ENCODE measurements at places on chromosomes 5 and 9.

DNA sequence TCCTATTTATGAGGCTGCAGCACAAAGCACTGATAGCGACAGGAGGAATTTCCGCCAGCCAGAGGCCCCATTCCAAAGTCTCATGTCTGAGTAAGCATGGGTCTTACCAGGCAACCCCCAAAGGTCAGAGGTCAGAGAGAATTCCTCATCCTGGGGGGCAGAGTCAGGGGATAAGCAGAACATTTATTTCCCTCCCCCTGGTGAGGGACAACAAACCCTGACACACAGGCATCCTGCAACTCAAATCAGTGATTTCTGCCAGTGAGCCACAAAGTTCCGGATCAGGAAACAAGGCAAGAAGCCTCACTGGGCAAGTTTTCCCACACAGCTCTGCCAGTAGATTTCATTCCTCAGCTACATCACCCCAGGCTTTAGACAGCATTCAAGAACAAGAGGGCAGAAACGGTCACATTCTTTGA lies 37.0 kb downstream of the ADAMTS12 start:
- DNase-seq = peak; percentile 37

GRCh38 chr5:176169393-176170063 lies 68.7 kb upstream of the SIMC1 start:
- no peak for DNase-seq

- no peak for DNase-seq
Observed at GRCh38 chr9:23842565-23843129, 16.6 kb upstream of the ELAVL2 start.

GRCh38 chr5:39513236-39513635 lies 88.5 kb upstream of the DAB2 start:
- DNase-seq = no peak

GRCh38 chr9:124242331-124243194 lies 15.2 kb upstream of the NEK6 start:
- DNase-seq = no peak

GRCh38 chr5:132674671-132675506 lies 1.1 kb downstream of the IL4 start:
- DNase-seq = peak; percentile 91

DNA sequence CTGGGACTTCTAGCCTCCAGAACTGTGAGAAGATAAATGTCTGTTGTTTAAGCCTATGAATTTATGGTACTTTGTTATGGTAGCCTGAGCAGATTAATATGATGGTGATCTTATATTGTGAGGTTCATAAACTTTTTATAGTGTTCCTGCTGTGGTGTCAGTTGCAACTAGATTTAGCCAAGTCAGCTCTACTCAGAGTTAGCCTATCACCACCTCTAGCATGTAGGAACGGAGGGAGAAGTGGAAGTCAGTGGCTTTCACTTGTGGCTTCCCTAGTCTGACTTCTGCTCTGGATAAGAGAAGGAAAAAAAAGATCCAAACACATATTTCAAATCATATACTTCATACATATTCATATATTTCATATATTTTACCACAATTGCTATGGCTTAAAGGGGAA lies 6.6 kb downstream of the POC5 start:
- DNase-seq = no peak

DNA sequence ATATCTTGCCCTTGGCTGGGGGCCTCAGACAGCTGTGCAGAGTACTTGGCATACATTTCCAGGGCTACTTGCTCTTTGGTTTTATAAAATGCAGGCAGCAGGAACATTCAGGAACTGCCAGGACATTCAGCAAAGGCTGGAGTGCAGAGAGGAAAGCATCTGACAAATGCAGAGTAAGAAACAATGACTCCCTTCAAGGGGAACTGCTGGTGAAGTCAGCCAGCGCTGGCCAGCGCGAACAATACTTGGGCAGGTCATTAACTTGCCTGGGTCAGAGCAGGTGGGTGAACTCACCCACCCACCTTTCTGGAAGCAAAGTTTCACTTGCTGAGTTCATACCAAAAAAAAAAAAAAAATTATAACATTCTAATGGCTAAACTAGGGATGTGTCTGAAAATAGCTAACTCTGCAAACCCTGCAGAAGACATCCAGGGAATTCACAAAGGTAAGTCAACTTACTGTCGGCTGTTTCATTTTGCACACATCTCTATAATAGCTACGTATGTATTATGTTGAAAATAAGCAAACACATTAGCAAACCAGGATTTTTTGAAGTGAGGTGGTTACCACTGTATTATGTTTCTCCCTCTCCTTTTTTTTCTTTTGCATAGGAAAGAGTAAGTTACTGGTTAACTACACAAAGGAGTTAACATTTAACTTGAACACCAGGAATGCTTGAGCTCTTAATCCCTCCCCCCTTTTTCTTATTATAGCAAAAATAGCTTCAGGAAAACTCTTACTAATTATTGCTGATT lies 152.2 kb downstream of the GLIS3 start:
- no peak for DNase-seq

GRCh38 chr9:126734877-126735276 lies 70.0 kb upstream of the ZBTB43 start:
- DNase-seq = no peak

DNA sequence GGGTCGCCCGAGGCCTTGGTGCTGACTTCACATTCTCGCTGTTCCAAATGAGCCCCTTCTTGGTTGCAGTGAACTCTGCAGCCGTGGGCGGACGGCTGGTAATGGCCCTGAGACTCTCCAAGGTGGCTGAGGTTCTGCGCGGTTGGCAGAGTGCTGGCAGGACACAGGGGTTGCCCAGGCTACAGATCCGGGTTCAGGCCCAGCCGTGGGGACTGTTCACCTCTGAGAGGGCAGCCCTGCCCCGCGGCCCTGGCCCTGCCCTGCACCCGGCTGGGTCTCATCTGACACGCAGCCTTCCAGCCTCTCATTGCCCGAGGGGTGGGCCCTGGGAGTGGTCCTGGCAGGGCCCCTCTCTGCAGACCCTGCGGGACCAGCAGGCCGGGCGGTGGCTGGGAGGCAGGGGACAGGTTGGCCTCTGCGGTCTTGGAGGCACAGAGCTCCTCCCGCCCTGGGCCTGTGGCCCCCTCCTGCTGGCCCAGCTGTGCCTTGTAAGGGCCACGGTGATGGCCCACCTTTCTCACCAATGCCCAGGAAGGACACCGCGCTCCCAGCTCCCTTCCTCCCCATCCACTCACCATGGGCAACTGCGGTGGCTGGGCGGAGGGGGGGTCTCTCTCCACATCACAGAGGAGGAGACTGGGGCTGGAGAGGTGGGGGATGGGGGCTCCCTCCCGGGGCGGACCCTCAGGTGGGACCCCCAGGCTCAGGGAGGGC lies 51.6 kb downstream of the AHRR start:
- DNase-seq = no peak

GRCh38 chr9:112366591-112366990 lies 13.3 kb upstream of the HSDL2 start:
- DNase-seq = no peak

GRCh38 chr5:75511435-75512382 lies at the start of the genes CERT1 and POLK:
Gene CERT1, minus strand, starts transcription at chr5:75511629. Its CDS starts 422 bp downstream, at chr5:75511207.
Gene POLK, plus strand, starts transcription at chr5:75511891.
- peak; percentile 90 for DNase-seq

- DNase-seq = no peak
Observed at GRCh38 chr5:119286511-119287488, 69.0 kb upstream of the TNFAIP8 start.

DNA sequence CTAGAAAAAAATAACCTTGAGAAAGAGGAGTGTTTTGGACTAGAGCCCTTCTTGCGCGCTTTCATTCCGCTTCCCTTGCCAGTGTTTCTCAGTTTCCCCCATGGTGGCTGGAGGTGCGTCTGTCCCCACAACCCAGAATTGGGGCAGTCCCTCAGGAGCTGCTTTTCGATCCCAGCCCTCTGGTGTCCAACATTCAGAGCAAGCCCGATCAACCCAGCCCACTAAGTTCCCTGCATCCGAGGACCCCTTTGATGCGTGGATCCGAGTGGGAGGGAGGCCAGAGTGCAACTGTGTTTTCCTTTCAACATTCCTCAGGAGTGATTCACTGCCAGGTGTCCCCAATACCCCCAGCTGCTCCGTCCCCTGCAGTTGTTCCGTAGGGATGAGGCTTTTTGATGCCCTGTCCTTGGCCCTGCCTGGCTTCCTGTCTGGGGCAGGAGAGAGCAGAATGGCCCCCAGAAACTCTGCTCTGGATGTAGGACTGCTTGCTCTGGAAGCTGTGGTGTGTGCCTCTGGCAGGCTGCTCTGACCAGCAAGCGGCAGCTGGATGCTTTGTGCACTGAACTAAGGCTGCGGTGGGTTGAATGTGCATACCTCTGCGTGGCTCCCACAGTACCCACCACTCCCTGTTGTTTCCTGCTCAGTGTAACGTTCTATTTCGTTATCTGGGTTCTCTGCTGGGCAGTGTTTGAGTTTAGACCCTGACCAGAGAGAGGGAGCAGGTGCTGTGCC lies 117.5 kb downstream of the BOD1 start:
- DNase-seq = no peak

- DNase-seq = no peak
Observed at GRCh38 chr5:135986401-135986800, 31.6 kb upstream of the LECT2 start.

- no peak for DNase-seq
Observed at GRCh38 chr5:8953911-8954438, 591.9 kb downstream of the SEMA5A start.

GRCh38 chr9:130995086-130996011 lies 13.6 kb upstream of the LAMC3 start:
- no peak for DNase-seq

GRCh38 chr9:104572612-104573011 lies 3.6 kb downstream of the OR13C8 start:
- DNase-seq = no peak

- DNase-seq = no peak
Observed at GRCh38 chr5:32330126-32330971, 17.6 kb upstream of the MTMR12 start.

DNA sequence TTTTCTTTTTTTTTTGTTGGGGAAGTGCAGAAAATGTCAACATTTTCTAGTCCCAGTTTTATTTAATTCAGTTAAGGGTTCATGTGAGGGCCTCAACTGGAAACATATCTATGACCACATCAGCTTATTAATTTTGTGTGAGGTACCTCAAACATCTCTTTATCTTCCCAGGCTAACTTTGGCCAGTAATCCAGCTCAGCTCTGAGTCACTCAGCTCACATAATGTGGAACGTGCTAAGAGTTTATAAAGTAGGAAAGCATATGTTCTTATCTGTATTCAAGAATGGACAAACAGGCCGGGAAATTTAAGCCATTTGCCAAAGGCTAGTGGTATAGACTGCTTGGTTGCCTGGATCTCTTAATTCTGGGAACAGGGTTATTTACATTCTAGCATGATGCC lies 118.4 kb downstream of the INSYN2B start:
- peak; percentile 77 for DNase-seq

DNA sequence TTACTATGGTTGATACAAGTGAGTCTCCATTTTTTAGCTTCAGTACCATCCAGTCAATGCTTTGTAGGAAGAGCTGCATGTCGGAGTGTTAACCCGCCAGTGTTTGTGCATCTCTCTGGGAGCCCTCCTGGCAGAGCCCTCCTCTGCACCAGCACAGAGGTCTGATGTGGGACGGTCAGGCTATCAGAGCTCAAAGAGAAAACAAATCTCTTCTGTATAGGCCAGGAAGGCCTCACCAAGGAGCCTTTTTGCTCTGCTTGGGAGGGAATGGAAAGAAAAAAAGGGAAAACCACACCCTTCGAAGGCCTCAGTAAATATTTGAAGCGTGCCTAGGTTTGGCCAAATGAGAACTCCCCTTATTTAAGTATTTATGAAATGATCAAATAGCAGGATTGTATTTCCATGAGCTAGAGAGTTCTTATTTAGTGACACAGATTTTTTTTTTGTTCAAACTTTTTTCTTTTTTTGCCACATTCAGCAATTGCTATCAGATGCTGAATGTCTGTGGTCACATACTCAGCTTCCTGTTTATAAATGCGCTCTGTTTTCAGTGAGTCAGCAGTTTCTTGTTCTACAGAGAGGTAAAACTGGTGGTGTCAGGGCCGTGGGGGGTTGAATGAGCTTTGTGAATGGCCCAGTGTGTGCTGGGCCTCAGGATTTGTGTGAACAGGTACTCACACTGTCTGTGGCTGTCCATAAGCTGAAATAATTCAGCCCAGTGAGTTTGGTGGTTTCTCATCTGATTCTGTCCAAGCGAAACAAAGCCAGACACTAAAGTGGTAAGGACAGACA lies 226.6 kb downstream of the SNX18 start:
- peak; percentile 92 for DNase-seq

- no peak for DNase-seq
Observed at GRCh38 chr9:34334337-34334824, 5.0 kb downstream of the NUDT2 start.

DNA sequence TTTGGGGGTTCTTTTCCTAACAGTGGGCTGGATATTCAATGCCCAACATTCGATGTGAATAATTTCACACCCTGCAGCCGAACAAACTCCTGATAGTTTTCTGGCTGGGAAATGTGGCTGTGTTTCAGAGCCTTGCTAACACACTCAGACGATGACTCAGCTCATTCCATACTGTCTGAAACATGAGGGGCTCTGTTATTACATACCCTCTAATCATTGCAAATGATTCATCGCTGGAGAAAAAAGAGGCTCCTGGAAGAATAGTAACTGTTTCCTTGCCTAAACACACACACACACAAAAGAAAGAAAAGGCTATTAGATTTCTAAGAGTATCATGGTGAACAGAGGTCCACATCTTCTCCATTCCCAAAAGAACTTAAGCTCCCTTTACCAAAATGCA lies 75.8 kb downstream of the OXCT1 start:
- DNase-seq = peak; percentile 89

- no peak for DNase-seq
Observed at GRCh38 chr5:77101298-77101697, 14.2 kb upstream of the ZBED3 start.

DNA sequence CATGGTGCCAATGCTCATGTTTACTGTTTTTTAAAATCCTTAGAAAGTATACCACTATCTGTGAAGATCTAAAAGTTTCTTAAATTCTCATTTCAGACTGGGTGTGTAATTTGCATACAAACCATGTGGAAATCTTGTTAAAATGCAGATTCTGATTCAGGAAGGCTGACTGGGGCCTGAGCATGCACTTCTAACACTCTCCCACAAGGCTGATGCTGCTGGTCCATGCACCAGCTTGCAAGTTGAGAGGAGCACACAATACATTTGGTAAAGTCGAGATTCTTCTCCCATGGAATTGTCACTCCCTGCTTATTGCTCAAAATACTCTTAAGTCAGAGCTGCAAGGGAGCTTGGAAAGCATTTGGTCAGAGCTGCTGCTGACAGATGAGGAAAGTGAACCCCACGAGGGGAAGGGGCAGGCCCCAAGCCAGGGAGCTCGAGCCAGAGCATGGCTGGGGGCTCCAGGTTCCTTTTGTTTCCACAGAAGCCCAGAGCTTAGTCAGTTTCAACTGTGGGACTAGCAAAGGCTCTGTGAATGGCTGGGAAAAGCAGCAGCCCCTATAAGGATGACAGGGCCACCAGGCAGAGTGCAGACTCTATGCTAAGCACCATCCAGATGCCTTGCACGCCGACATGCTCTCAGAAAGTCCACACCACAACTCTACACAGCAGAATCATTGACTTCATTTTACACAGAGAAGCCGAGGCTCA lies 93.5 kb upstream of the HAND1 start:
- no peak for DNase-seq

- no peak for DNase-seq
Observed at GRCh38 chr5:91076138-91076537, 307.0 kb downstream of the ARRDC3 start.

GRCh38 chr9:93828331-93829097 lies 126.6 kb downstream of the BARX1 start:
- no peak for DNase-seq

Measured in AG04449 (cell line).